ENCODE measurements at places on chromosomes 16 and 17. TPM values are rescaled to one million over a fixed set of nuclear protein-coding genes. Genes with fewer than 3 reads are reported as not detected.

- H3K36me3 ChIP-seq, result peaks cover under 1% of the 10 kb centered on the region
- H3K27me3 ChIP-seq, result no peaks in the 10 kb centered on the region
- no peaks in the 10 kb centered on the region for H3K4me1 ChIP-seq
- H3K27ac ChIP-seq, result no peak overlapping the region
- no peak overlapping the region for H3K4me3 ChIP-seq
Measured at GRCh38 chr16:11051879-11052808, 107.8 kb downstream of the CLEC16A start.

DNA sequence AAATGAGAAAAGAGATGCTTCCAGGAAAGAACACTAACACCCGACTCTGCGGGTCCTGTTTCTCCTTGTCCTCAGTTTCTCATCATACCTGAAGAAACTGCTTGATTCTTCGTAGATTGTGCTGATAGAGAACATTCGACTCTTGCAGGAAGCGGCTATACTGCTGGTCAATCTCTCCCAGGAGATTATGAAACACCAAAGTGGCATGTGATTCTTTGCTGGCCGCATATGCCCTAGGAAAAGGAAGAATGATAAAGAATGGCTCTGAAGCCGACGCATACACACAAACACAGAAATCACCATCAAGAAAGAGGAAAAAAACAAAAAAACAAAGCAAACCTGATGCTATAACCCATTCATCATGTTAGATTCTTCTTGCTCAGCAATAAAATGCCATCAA, 41.8 kb downstream of the STAT3 start:
- no peak for DNase-seq
- H3K4me3 ChIP-seq, result no peak overlapping the region
- H3K36me3 ChIP-seq, result peaks cover 29% of the 10 kb centered on the region
- peaks cover 28% of the 10 kb centered on the region for H3K4me1 ChIP-seq
- H3K27me3 ChIP-seq, result no peaks in the 10 kb centered on the region

DNA sequence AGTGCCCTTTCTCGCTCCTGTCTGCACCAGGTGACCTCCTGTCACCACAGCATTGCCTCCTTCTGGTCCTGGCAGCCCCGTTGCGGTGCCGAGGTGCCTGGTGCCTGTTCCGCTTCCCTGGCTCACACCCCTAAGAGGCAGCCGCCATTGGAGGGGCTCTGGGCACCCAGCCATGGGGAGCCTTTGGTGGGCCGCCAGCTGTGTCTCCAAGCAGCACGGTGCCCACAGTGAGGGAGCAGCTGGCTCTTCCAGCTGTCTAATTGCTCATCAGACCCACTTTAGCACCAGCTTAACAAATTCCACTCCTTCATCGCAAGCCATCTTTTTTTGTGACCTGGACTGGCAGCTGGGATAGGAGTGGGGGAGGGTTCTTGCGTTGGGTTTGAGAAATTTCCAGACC, 276.1 kb downstream of the SNX29 start:
- H3K36me3 ChIP-seq, result no peaks in the 10 kb centered on the region
- H3K4me1 ChIP-seq, result no peaks in the 10 kb centered on the region
- no peak overlapping the region for H3K27ac ChIP-seq
- no peaks in the 10 kb centered on the region for H3K27me3 ChIP-seq
- DNase-seq, result no peak

GRCh38 chr17:2703181-2703580, 8.4 kb downstream of the CLUH start:
- peaks cover 18% of the 10 kb centered on the region for H3K36me3 ChIP-seq
- no peak overlapping the region for H3K4me3 ChIP-seq
- no peak overlapping the region for H3K27ac ChIP-seq
- no peak for DNase-seq
- H3K27me3 ChIP-seq, result no peaks in the 10 kb centered on the region
- peaks cover 44% of the 10 kb centered on the region for H3K4me1 ChIP-seq

GRCh38 chr16:17556276-17557052, 85.7 kb upstream of the XYLT1 start:
- H3K27ac ChIP-seq, result no peak overlapping the region
- H3K27me3 ChIP-seq, result peaks cover 4% of the 10 kb centered on the region
- H3K4me1 ChIP-seq, result no peaks in the 10 kb centered on the region
- no peak overlapping the region for H3K4me3 ChIP-seq

- H3K36me3 ChIP-seq, result no peaks in the 10 kb centered on the region
- DNase-seq, result no peak
- H3K4me3 ChIP-seq, result no peak overlapping the region
- H3K27me3 ChIP-seq, result no peaks in the 10 kb centered on the region
Measured at GRCh38 chr17:50538549-50539410, 6.2 kb downstream of the EPN3 start.

DNA sequence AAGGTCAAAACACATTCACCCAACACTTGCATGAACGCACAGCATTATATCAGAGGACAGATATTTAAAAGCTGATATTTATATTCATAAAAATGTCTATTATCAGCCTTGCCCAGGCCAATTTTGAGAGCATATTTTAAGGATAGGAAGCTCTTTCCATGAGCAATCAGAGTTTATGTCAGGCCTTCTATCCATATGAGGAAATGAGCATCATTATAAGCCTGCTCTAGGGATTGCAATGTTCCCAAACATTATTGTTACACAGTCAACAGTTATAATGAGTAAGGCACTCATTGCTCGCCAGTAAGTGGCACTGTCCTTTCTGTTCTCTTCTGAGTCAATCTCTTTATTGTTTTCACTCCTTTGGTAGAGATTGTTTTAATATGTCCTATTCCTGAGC, 37.7 kb upstream of the DYNLRB2 start:
- H3K27me3 ChIP-seq, result no peaks in the 10 kb centered on the region
- H3K4me3 ChIP-seq, result no peak overlapping the region
- no peaks in the 10 kb centered on the region for H3K4me1 ChIP-seq
- no peaks in the 10 kb centered on the region for H3K36me3 ChIP-seq
- DNase-seq, result no peak

DNA sequence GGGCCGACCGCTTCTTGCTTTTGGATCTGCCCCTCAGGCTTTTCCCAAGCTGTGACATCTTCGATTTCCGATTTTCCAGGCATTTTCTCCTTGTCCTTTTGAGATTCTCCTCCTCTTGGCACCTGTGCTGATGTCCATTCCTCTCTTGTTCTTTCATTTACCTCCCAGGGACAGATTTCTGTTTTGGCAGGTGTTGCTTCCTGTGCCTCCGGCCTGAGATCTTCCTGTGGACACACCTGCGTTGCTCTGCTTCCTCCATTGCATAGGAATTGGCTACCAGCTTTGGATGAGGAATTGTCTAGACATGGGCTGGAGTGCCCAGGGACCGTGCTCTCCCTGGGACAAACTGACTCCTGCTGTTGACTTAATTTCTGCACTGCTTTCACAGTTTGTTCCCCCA, 15.1 kb downstream of the GPR179 start:
- no peaks in the 10 kb centered on the region for H3K27me3 ChIP-seq
- no peak overlapping the region for H3K27ac ChIP-seq

GRCh38 chr16:71853413-71853812, 7.6 kb downstream of the ATXN1L start:
- no peak overlapping the region for H3K4me3 ChIP-seq
- no peaks in the 10 kb centered on the region for H3K27me3 ChIP-seq
- H3K36me3 ChIP-seq, result peaks cover 11% of the 10 kb centered on the region
- H3K4me1 ChIP-seq, result no peaks in the 10 kb centered on the region
- DNase-seq, result no peak
- H3K27ac ChIP-seq, result no peak overlapping the region

- H3K4me3 ChIP-seq, result no peak overlapping the region
- no peaks in the 10 kb centered on the region for H3K27me3 ChIP-seq
- no peak overlapping the region for H3K27ac ChIP-seq
- H3K36me3 ChIP-seq, result no peaks in the 10 kb centered on the region
Measured at GRCh38 chr17:13749166-13749890, 147.6 kb upstream of the HS3ST3A1 start.

GRCh38 chr17:76869496-76870376, 1.5 kb downstream of the MGAT5B start:
- no peak overlapping the region for H3K4me3 ChIP-seq
- no peaks in the 10 kb centered on the region for H3K36me3 ChIP-seq
- H3K4me1 ChIP-seq, result peaks cover 8% of the 10 kb centered on the region
- no peak for DNase-seq

DNA sequence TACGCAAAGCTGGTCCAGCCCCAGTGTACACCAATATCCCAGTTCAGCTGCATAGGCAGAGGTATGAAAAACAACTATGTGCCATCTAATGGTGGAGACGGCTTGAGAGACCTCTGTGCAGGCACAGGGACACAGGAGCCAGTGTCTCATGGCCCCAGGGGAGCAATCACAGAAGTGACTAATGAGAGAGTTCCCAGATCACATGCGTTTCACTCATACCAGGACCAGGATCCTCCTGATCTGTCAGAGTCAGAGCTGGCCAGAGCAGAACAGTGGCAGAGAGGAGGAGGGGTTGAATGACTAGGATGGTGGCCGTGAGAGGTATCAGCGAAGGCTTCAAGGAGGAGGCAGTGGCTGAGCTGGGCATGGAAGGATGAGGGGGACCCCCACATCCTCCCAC, 41.1 kb downstream of the TMEM132E start:
- H3K4me3 ChIP-seq, result no peak overlapping the region
- H3K36me3 ChIP-seq, result no peaks in the 10 kb centered on the region
- H3K27ac ChIP-seq, result no peak overlapping the region
- no peaks in the 10 kb centered on the region for H3K4me1 ChIP-seq
- no peak for DNase-seq

GRCh38 chr16:29760567-29761279, 14.9 kb upstream of the C16orf54 start:
- no peak for DNase-seq
- peak overlapping the region; percentile 81 for H3K27ac ChIP-seq
- peak overlapping the region; percentile 32 for H3K4me3 ChIP-seq
- H3K36me3 ChIP-seq, result no peaks in the 10 kb centered on the region
- peaks cover 58% of the 10 kb centered on the region for H3K4me1 ChIP-seq

DNA sequence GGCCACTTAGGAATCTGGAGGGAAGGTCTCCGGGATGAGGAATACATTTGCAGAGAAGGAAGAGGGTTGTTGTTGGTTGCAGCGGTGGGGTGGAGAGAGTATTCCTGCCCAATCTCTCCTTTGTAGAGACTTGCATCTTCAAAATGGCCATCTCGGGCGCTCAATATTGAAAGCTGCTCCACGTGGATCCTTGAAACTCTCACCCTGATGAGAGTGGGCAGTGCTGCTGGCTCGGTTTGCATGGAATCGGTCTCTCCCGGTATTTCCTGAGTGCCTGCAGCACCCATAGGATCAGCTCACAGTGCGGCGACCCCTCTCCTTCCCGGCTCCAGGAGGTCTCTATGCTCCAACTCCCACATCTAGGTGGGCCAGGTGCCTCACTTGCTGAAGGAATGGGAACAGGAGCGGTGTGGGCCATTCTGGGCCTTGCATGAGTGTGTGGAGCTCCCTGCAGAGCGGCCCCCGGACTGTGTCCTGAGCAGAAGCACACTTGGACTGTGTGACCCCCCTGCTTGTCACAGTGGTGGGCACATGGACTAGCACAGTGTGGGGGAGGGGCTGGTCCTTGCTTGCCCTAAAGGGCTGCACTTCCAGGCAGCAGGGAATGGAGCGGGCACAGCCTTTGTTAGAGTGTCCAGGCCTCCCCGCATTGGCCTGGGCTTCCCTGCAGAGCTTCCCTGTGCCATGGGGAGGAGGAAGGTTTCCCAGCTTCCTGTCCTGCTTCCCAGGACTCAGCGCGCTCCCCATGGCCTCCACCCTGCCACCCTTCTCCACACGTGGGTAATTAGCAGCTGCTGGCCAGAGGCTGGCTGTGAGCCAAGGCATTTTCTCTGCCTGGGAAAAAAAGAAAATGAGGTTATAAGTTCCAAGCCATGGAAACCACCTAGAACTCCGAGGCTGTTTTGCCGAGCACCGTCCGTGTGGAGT, 139.3 kb downstream of the IRF8 start:
- H3K4me1 ChIP-seq, result no peaks in the 10 kb centered on the region
- H3K27ac ChIP-seq, result no peak overlapping the region
- no peaks in the 10 kb centered on the region for H3K36me3 ChIP-seq
- peaks cover 7% of the 10 kb centered on the region for H3K27me3 ChIP-seq
- DNase-seq, result no peak
- no peak overlapping the region for H3K4me3 ChIP-seq

NPIPA5 gene
- 1.8 TPM for total RNA-seq

PTX4 gene
- total RNA-seq, result 0.08 TPM

NCBP3 gene
- 11.8 TPM for total RNA-seq

TMEM238L gene
- not detected for total RNA-seq

RHBDL3 gene
- total RNA-seq, result 0.17 TPM

MYO15B gene
- total RNA-seq, result 21.2 TPM

UTS2R gene
- total RNA-seq, result not detected

CEP112 gene
- 1.1 TPM for total RNA-seq
